H1 (cell line): ENCODE measurements at places on chromosomes 1 and 21. TPM values are rescaled to one million over a fixed set of nuclear protein-coding genes. Genes with fewer than 3 reads are reported as not detected.

CDC42BPA gene
- polyA plus RNA-seq, result 6.3 and 7.1 TPM in 2 replicates

CCDC27 gene
- 0.15 and 0.17 TPM in 2 replicates for polyA plus RNA-seq

DNA sequence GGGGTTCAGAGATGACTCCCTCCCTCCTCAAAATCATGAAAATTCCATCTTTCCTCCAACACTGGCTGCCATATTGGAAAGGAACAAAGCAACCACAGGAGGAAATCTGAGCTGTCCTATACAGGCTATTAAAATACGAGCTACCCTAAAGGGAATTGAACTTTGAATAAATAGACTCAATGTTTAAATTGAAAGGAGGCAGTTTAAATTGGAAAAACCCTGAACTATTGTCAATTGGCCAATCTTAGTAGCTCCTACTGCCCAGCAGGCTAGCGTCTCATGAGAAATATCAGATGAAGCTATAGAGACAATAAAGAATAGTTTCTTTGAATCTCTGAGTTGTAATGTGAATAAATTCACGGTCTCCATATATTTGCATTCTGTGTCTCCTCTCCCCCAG is 85.4 kb upstream of the KCNE2 start:
- no peak overlapping the region for H3K27ac ChIP-seq
- no peaks in the 10 kb centered on the region for H3K27me3 ChIP-seq
- H3K4me3 ChIP-seq, result no peak overlapping the region
- no peaks in the 10 kb centered on the region for H3K36me3 ChIP-seq

BCL10 gene
- polyA plus RNA-seq, result 5.0 and 7.4 TPM in 2 replicates

DNA sequence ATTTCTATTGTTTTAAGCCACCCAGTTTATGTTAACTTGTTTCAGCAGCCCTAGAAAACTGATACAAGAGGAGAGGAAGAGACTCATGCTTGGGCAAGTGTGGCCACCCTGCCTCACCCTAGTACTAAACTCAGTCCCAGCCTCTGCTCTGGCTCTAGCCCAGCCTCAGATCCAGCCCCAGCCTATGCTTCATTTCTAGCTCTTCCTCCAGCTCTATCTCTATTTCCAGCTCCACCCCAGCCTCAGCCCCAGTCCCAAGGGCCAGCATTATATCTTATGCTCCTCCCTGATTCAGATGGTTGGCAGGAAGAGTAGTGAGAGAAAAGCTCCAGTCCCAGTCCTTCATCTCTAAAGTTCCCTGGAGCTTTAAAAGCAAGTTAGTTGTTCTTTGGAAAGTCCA is 535.5 kb downstream of the PTPRC start:
- no peak overlapping the region for H3K4me3 ChIP-seq
- no peak overlapping the region for H3K27ac ChIP-seq
- no peak for DNase-seq
- no peaks in the 10 kb centered on the region for H3K36me3 ChIP-seq
- H3K4me1 ChIP-seq, result no peaks in the 10 kb centered on the region

- H3K27me3 ChIP-seq, result no peaks in the 10 kb centered on the region
- no peak overlapping the region for H3K27ac ChIP-seq
- H3K36me3 ChIP-seq, result no peaks in the 10 kb centered on the region
- peak; percentile 13 for DNase-seq
- peaks cover 3% of the 10 kb centered on the region; the same call in 1 of the 2 replicates for H3K4me1 ChIP-seq
Observed at GRCh38 chr1:229209816-229210215, 61.1 kb upstream of the RAB4A start.

DNA sequence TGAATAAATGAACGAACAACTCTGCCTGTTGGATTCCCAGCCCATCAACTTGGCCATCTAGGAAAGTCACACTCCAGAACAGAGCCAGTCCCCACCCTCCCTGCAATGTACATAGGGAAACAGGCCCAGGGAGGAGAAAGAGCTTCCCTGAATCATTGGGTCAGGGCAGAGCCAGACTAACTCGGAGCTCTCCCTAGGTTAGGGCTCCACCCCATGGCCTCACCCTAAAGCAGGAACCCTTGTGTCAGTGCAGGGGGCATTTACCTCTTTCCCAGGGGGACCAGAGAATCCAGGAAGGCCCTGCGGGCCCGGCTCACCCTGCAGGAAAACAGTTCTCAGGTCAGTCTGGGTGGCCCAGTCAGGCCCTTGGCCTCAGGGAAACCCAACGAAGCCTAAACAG is 11.6 kb downstream of the COL9A2 start:
- H3K4me3 ChIP-seq, result no peak overlapping the region
- no peak overlapping the region for H3K27ac ChIP-seq
- H3K36me3 ChIP-seq, result no peaks in the 10 kb centered on the region
- H3K27me3 ChIP-seq, result peaks cover 2% of the 10 kb centered on the region; the same call in 1 of the 2 replicates

DNA sequence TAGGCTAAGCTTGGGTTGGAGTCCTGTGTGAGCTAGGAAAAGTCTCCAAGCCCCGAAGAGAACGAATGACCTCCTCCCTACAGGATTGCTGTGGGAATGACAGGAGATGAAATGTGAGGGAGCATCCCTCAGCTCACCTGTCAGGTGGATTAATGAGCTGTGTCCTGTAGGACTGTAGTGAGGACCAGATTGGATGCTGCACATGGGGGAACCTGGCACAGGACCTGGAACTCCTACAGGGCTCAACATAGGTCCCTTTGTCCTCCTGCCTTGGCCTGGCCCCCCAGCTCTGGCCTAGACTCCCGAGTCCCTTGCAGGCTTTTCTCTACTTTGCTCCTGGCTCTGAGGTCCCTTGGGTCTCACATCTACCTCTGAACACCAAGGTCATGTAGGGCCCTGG is 155.7 kb downstream of the PTPRU start:
- no peaks in the 10 kb centered on the region for H3K4me1 ChIP-seq
- H3K27me3 ChIP-seq, result no peaks in the 10 kb centered on the region
- no peaks in the 10 kb centered on the region for H3K36me3 ChIP-seq
- no peak for DNase-seq

GRCh38 chr1:117780687-117781475 is 148.5 kb downstream of the GDAP2 start:
- no peaks in the 10 kb centered on the region for H3K4me1 ChIP-seq
- H3K36me3 ChIP-seq, result no peaks in the 10 kb centered on the region
- no peaks in the 10 kb centered on the region for H3K27me3 ChIP-seq
- H3K27ac ChIP-seq, result no peak overlapping the region
- H3K4me3 ChIP-seq, result no peak overlapping the region

CTSE gene
- polyA plus RNA-seq, result 0.03 TPM in 1 of 2 replicates, not detected in the other

DNA sequence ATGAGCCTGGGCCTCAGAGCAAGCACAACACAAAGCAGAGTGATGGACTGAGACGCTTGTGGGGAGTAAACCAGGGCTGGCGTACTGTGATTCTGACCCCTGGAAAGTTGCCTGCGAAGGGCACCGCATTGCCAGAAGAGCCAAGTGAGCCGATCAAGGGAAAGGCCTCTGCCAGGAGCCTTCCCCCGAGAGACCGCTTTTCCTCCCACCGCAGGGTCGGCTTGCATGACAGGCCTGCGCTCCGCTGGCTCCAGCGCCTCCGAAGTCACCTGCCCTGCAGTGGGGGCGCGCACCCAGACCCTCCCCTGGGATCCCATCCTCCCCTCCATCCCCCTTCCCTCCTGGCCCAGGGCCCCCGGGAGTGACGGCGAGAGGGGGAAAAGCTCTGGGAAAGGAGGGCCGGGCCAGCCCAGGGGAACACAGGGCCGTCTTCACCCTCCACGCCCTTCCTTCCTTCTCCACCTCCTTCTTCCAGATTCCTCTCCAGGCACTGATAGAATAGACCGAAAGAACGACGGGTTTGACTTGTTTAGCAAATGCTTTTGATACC is 165.0 kb downstream of the TRIM33 start:
- no peaks in the 10 kb centered on the region for H3K4me1 ChIP-seq
- H3K36me3 ChIP-seq, result no peaks in the 10 kb centered on the region
- peaks cover 9% of the 10 kb centered on the region; the same call in 1 of the 2 replicates for H3K27me3 ChIP-seq
- no peak for DNase-seq

GRCh38 chr1:183585038-183585437 is 5.2 kb downstream of the NCF2 start:
- H3K4me3 ChIP-seq, result no peak overlapping the region
- H3K4me1 ChIP-seq, result peaks cover 10% of the 10 kb centered on the region
- no peak overlapping the region for H3K27ac ChIP-seq
- H3K36me3 ChIP-seq, result no peaks in the 10 kb centered on the region
- no peaks in the 10 kb centered on the region for H3K27me3 ChIP-seq
- no peak for DNase-seq

DNA sequence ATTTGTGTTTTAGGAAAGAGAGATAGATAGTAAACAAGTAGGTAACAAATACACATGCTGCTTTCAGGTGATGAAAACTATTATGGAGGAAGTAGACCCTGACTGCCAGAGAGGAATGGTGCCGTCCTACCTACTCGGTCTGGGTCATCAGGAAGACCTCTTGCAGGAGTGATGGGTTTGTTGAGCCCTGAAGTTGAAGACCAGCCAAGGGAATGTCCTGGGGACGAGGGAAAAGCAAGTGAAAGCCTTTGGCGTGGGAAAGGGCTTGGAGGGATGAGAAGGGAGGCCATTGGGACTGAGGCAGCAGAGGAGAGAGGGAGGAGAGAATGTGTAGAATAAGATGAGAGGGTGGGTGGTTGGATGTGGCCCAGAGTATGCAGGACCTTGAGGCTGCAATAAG is 379.5 kb upstream of the USP24 start:
- no peak overlapping the region for H3K4me3 ChIP-seq
- DNase-seq, result no peak
- H3K36me3 ChIP-seq, result no peaks in the 10 kb centered on the region
- H3K27me3 ChIP-seq, result no peaks in the 10 kb centered on the region

DIRAS3 gene
- polyA plus RNA-seq, result 0.11 and 0.13 TPM in 2 replicates

RHEX gene
- not detected in 2 replicates for polyA plus RNA-seq

DNA sequence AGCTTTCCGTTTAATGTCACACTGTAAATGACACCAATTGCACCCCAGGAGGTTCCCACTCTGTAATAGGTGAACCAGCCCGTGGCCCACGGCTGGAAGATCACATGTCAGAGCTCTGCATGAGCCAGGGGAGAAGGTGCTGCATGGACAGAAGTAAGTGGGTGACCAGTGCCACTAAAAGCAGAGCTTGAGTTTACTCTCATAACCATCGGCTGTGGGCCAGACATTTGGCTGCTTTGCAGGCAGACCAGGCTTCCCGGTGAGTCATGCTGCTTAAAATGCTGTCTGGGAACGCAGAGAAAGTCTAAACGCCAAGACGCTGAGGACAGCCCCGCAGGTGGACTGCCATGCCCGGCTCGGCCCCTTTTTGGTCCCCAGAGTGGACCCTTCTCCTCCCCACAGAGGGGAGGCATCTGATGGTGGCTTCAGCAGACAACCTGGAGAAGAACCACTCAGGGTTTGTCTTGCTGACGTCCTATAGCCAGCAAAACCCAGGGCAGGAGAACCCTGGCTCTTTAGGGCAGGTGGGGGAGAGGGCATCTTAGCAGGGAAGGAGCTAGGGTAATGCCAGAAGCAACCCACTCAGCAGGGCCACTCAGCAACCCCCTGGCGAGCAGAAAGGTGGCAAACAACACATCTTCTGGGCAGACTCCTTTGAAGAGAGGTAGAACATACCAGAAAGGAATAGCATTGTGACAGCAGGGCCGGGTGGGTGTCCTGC is 7.3 kb downstream of the KIAA2013 start:
- peaks cover 35% of the 10 kb centered on the region for H3K36me3 ChIP-seq
- H3K4me1 ChIP-seq, result no peaks in the 10 kb centered on the region
- H3K27ac ChIP-seq, result no peak overlapping the region
- no peaks in the 10 kb centered on the region for H3K27me3 ChIP-seq

DNA sequence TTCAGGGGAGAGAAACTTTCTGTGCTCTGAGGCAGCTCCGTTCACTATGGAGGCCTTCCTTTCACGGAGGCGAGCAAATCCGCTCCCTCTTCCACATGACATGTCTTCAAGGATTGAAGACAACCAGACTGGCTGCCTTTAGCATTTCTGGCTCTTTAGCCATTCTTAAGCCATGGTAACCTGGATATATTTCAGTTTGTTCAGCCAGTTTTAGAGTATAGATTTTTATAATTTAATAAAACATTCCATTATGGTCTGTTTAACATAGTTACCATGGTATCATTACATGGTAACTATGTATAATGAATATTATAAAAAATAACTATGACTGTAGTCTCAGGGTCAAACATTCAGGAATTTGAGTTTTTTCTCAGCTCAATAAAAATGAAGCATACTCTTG is 54.2 kb upstream of the NFIA start:
- no peak overlapping the region for H3K27ac ChIP-seq
- H3K36me3 ChIP-seq, result no peaks in the 10 kb centered on the region
- H3K4me3 ChIP-seq, result no peak overlapping the region
- DNase-seq, result no peak
- H3K4me1 ChIP-seq, result no peaks in the 10 kb centered on the region

DNA sequence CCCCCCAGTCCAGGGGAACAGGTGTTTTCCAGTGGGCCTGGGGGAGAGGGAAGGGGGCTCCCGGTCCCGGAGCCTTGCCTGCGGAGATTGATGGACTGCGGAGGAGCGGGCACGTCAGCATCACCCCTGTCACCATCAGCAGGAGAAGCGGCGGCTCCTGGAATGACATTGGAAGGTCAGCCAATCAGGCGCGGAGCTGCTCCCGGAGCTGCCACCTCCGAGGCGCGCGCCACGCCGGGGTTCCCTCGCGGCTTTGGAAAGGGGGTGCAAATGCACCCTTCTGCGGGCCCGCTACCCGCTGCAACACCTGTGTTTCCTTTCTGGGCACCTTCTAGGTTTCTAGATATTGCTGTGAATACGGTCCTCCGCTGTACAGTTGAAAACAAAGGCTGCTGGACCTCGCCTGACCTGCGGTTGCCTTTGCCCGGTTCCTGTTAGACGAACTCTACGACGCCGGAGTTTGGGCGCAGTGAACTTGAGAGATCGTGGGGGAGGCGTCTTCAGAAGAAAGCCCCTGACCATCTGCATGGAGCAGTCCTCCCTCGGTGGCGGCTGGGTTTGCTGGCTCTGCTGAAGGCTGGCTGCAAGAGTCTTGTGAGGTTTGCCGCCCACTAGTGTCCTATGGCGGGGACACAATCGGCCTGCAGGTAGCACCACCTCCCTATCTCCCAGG is 5.3 kb downstream of the DSCAM start:
- peaks cover 30% of the 10 kb centered on the region for H3K27me3 ChIP-seq
- no peak overlapping the region for H3K27ac ChIP-seq
- H3K4me3 ChIP-seq, result peak overlapping the region; percentile 26; the same call in 1 of the 2 replicates
- H3K36me3 ChIP-seq, result no peaks in the 10 kb centered on the region
- no peaks in the 10 kb centered on the region for H3K4me1 ChIP-seq
- DNase-seq, result peak; percentile 75

PDZK1IP1 gene
- polyA plus RNA-seq, result 0.17 TPM in 1 of 2 replicates, not detected in the other

DNA sequence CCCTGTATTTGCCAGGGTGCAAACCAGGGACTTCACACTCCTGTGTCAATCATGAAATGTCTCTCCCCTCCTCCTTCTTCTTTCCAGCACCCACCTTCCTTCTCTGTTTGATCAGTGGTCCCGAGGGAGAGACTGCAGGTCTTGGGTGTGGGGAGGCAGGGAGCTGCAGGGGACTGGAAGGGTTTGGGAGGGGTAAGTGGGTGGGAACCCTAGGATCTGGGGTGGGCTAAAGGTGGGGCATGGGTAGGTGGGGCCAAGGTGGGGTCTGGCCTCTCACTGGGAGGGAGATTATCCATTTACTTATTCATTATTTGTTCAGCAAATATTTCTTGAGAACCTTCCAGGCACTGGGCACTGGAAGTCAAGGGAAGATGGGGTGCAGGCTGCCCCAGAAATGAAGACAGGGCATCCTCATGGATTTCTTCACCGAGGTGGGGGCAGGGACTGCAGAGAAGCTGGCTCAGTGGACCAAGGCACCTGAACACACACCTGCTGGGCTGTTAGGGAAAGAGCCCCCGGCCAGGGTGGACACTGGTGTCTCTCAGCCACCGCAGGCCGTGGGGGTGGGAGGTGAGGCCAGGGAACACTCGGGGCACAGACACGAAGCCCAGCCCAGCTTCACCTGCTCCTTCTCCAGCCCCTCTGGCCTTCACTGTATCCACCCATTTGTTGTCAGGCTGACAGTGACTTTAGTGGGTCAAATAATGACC is 193.9 kb upstream of the C1orf174 start:
- no peak for DNase-seq
- H3K27me3 ChIP-seq, result no peaks in the 10 kb centered on the region
- H3K27ac ChIP-seq, result no peak overlapping the region
- no peaks in the 10 kb centered on the region for H3K4me1 ChIP-seq
- no peaks in the 10 kb centered on the region for H3K36me3 ChIP-seq
